Activated naive CD4-positive, alpha-beta T cell (primary cell): ENCODE measurements at places on chromosomes 12 and 14.

DNA sequence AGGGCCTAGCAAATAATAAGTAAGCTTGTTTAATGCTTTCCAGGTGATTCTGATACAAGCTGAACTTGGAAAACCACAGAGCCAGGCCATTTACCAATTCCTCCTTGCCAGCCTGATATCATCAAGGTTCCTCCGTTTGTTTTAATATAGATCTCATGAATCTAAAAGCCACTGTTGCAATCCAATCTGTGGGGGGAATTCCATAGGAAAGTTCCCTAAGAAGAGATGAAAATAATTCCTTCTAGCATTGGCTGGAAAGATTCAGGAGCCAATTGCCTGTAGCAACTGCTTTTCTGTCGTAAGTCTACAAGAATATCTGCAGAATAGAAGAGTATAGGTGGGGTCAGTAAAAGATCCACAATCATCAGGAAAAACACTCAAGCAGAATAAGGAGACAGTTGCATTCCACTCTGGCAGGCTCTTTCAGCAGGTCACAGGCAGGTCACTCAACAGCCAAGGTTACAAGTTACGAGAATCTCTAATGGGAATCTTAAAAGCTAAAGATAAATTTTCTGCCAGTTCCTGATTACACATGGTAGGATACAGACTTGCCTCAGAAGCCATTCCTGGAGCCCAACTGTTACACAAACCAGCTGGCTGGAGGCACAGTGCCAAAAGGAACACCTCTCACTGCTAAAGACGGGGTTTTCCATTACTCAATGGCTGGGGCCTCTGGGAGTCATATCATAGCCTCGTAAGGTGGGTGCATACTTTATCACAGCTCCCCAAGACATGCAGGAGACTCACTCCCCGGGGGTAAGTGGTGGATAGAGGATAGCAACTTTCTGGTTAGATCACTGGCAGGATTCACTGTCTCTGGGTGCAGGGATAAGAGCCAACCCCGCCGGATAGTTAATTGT lies 43.6 kb downstream of the FGD6 start:
- no peak for DNase-seq

- no peak for DNase-seq
Measured at GRCh38 chr14:105093038-105093430, 27.8 kb upstream of the GPR132 start.

GRCh38 chr14:32524609-32525375 lies 195.7 kb downstream of the AKAP6 start:
- no peak for DNase-seq

DNA sequence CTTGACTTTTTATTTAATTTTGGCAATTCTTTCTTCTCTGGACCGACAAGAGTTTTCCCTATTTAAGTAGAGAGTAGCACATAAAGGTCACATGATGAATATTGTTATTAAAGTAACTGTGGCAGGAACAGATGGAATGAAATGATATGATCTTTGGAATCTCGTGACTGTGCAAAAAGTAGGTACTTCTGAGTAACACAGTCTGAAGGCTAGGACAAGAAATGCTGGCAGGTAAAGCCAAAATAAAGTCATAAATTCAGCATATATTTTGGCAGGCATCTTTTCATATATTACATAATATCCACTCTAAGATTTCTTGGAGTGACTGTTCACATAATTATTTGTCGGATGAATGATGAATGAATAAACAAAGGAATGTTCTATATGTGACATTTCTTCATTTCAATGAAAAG lies 121.4 kb downstream of the EFCAB11 start:
- no peak for DNase-seq

DNA sequence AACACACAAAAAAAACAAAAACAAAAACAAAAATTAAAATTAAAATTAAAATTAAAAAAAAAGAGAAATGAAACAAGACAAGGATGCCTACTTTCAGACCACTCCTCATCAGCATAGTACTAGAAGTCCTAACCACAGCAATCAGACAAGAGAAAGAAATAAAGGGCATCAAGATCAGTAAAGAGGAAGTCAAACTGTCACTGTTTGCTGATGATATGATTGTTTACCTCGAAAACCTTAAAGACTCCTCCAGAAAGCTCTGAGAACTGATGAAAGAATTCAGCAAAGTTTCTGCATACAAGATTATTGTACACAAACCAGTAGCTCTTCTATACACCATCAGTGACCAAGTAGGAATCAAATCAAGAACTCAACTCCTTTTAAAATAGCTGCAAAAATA lies 29.2 kb downstream of the ALG10 start:
- no peak for DNase-seq

DNA sequence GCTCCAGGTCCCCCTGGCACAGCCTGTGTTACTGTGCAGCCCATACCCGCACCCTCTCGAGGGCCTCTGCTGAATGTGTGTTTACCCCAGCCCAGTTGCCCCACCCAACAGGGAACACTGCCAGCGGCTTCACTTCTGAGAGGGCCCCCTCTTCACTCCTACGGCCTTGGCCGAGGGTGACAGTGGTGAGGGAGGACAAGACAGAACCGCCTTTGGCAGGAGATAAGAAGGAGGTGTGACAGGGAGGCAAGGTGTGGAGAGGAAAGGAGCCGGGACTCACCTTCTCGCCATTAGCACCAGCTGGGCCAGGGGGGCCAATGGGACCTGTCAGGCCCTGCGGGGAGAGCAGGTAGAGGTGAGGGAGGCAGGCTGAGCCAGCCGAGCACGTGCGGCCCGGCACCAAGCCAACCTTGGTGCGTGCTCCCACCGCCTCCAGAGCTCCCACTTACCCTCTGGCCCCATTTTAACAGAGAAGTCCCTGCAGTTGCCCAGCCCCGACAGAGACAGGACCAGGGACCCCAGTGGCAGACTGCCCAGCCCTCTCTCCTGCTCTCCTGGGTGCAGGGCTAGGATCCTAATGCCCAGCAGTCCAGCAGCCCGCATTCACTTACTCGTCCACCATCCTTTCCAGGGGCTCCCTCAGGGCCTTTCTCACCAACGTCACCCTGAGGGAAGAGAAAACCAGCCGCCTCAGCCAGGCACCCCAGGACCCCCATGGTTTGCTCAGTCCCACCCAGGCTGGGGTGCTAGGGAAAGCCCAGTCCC lies 18.3 kb downstream of the TMEM106C start:
- no peak for DNase-seq

- no peak for DNase-seq
Measured at GRCh38 chr12:41962171-41962572, 182.5 kb downstream of the GXYLT1 start.

DNA sequence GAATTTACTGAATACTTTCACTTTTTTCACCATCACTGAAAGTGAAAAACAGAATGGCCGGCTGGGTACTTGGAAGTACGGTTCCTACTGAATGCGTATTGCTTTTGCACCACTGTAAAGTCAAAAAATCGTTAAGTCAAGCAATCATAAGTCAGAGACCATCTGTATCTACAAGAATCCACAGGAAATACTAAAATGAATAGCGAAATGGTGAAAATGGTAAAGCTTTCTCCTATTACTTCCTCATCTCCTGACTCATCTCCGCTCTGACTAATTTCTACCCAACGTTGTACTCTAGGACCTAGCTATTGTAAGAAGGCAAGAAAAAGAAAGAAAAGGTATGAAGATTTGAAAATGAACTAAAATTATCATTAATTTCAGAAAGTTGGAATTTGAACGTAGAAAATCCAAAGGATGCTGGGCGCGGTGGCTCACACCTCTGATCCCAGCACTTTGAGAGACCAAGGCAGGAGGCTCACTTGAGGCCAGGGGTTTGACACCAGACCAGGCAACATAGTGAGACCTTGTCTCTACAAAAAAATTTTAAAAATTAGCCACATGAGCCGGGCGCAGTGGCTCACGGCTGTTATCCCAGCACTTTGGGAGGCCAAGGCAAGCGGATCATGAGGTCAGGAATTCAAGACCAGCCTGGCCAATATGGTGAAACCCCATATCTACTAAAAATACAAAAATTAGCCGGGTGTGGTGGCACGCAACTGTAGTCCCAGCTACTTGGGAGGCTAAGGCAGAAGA lies 5.3 kb upstream of the CDCA4 start:
- no peak for DNase-seq

DNA sequence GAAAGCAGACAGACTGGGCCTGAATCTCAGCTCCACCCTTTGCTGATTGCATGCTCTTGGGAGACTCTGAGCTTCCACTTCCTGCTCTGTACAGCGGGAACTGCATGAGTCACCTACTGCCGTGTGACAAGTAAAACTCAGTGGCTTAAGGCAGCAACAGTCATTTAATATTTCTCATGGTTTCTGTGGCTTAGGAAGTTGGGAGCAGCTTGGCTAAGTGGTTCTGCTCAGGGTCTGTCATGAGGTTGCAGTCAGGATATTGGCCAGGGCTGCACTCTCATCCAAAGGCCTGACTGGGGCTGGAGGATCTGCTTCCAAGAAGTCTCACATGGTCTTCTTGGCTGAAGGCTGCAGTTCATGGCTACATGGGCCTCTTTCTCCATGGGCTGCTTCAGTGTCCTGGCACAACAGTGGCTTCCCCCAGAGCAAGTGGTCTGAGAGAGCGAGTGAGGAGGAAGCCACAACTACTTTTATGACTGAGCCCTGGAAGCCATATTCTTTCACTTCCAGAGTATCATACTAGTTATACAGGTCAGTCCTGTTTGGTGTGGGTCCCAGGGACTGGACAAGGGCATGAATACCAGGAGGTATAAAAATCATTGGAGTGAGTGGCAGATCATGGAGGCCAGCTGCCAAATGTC lies 49.7 kb downstream of the FAM222A start:
- DNase-seq: no peak

GRCh38 chr14:67955261-67955660 lies 135.7 kb downstream of the RAD51B start:
- no peak for DNase-seq

- no peak for DNase-seq
Measured at GRCh38 chr12:17137396-17137795, 531.4 kb upstream of the LMO3 start.

GRCh38 chr12:96227365-96228106 lies 33.4 kb downstream of the ELK3 start:
- no peak for DNase-seq

DNA sequence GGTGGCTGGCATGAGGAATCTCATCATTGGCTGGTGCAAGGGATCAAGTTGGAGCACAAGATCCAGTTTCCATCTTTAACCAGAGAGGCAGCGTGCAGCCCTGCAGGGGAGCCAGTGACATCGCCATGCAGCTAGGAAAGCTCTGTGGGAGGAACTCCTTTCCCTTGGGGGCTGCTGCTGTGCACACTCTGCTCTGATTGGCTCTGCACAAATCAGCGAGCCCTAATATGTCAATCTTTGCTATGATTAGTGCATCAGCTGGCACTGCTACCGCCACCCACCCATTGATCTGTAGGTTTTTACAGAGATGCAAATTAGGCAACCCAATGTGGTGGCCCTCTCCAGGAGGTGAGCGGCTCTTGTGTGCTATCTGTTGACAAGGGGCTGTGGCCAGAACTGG lies 262.6 kb downstream of the PCNX1 start:
- DNase-seq: no peak

DNA sequence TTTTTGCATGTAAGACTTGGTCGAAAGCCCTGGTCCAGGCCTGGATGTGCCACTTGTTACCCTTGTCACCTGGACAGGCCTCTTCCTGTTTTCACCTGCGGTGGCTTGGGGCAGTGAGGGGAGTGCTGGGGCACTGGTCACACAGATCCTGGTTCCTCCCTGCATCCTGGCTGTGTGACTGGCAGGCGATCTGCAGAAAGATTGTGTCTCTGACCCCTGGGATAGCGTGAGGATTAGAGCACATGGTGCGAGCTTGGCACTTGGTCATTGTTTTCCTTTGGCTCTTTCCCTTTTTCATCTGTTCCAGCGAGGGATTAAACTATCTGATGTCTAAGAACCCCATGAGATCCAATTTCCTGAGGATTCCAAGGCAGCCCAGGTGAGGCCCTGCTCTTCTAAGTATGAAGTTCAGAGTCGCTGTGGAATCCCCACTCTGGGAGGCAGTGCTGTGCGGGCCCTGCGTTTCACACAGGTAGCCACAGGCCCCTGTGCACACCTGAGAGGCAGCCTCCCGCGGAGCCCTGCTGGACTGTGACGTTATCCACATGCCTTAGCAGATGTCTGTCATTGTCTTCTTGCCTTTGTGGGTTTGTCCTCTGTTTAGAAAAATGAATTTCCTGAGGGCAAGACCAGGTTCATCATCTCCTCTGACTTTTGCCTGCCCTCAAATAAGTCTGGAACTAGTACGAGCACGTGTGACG lies 288.4 kb downstream of the CACNA1C start:
- DNase-seq: no peak

DNA sequence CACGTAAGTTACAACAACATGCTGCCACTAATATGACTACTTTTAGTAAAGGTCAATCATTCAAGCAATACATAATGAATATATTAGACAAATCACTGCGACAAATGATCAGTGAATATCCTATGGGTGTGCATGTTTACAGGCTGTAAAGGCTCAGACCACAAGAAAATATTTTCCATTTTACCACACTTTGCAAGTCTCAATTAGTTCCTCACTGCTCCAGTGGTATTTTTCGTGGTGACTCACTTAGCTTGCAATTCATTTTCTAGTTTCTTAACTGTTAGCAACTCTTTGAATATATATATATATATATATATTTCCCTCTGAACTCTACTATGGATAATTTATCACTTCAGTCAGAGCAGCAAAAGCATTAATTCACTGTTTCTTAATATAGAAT lies 96.9 kb downstream of the EML5 start:
- no peak for DNase-seq

- no peak for DNase-seq
Measured at GRCh38 chr12:130253866-130254265, 83.8 kb upstream of the PIWIL1 start.

- no peak for DNase-seq
Measured at GRCh38 chr12:63915105-63915800, 70.8 kb downstream of the SRGAP1 start.

DNA sequence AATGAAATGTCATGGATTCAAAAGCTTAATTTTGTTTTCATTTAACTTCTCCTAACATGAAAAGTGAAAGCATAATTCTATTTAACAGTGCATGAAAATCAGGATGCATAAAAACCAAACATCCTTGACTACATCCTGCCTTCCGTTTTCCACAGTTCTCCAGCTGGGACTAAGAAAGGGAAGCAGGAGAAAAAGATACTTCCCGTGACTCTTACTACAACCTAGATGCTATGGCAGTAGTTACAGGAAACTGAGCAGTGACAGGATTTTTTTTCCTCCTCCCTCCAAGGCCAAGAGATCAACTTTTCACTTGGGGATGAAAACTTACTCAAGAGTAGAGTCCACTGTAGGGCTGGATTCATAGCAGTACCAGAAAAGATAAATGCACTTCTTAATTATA lies 2.6 kb downstream of the EXOC5 start:
- DNase-seq: no peak

GRCh38 chr14:74492776-74493342 lies at the start of gene NPC2:
Gene NPC2, minus strand, starts transcription at chr14:74493305. Its CDS starts 31 bp downstream, at chr14:74493274.
- no peak for DNase-seq

- no peak for DNase-seq
Measured at GRCh38 chr14:71967704-71968103, 35.5 kb downstream of the RGS6 start.

GRCh38 chr12:72472350-72472749 lies 200.2 kb downstream of the TRHDE start:
- no peak for DNase-seq

- no peak for DNase-seq
Measured at GRCh38 chr12:46402451-46402850, 29.9 kb upstream of the SLC38A2 start.
